Stimulated activated CD4-positive, alpha-beta T cell treated with anti-CD3 and anti-CD28 coated beads, Interleukin-2, amount 100 ng/mL, for 48 hours (primary cell): ENCODE measurements at places on chromosomes 3 and 15.

DNA sequence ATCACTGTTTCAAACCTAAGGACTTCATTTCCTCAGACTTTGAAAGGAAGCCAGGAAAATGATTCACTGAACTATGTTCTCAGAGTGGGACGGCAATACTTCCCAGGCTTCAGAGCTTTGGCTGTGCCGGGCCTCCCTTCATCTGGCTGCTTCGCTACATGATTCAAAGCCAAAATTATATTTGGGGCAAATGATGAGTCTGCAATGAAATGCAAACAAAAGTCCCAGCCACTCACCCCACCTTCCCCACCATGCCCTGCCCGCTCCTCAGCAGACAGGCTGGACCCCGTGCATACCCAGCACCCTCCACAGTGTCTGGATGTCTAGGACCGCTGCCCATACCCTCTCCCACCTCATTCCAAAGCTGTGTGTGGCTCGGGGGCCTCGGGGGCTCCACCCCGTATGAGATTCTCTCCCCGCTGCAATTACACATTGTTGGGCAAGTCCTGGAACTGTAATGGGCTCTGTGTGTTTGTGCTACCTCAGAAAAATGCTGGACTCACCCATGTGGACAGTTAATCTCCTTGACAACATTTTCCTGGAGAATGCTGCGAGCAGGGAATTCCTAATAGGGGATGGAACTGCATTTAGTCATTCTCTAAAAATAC is 32.2 kb downstream of the ATP10A start:
- DNase-seq, result no peak

GRCh38 chr3:62332017-62332416 is 41.3 kb downstream of the FEZF2 start:
- no peak for DNase-seq

- DNase-seq, result no peak
Observed at GRCh38 chr3:132064114-132064513, 29.3 kb upstream of the CPNE4 start.

DNA sequence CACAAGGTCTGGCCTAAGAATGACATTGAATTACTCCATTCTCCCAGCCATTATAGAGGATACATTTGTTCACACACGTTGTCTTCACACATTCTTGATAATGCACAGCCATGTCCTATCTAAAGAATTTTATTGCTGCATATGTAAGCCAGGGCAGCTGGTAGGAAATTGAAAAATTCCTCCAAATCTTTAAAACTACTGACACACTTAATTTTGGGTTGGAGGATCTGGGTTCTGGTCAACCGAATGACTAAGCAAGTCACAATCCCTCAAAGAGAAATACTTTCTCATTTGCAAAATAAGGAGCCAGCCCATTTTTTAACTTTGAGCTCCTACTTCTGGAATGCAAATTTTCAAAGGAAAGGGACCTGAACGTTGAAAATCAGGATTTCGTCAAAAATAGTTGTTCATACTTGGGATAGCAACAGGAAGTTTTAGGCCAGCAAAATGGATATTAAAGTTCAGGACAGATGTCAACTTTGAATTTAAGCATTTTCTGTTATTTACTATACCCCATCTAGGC is 638.3 kb downstream of the NTRK3 start:
- DNase-seq, result no peak

- no peak for DNase-seq
Observed at GRCh38 chr15:99253381-99254090, 2.3 kb downstream of the LRRC28 start.

- DNase-seq, result no peak
Observed at GRCh38 chr15:60972301-60972700, 256.8 kb downstream of the RORA start.

- DNase-seq, result no peak
Observed at GRCh38 chr3:39102504-39103323, 4.7 kb downstream of the GORASP1 start.

GRCh38 chr3:129688271-129688895 is 81.9 kb upstream of the PLXND1 start:
- DNase-seq, result no peak

DNA sequence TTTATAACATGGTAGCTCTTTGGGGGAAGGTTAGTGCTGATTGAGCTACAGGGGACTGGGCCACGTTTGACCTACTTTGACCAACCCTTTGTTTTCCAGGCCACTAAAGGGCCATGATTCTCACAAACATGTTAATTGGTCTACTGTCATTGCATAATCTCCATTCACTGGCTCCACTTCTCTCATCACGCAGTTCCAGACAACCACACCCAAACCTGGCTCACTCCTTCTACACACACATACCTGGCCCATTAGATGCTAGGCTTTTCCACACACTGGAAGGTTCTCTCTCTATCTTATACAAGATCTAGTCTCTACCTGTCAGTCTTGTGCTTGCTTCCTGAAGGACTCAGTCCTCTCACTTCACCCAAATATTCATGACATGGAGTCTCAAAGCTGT is 15.9 kb downstream of the TGM5 start:
- DNase-seq, result no peak

DNA sequence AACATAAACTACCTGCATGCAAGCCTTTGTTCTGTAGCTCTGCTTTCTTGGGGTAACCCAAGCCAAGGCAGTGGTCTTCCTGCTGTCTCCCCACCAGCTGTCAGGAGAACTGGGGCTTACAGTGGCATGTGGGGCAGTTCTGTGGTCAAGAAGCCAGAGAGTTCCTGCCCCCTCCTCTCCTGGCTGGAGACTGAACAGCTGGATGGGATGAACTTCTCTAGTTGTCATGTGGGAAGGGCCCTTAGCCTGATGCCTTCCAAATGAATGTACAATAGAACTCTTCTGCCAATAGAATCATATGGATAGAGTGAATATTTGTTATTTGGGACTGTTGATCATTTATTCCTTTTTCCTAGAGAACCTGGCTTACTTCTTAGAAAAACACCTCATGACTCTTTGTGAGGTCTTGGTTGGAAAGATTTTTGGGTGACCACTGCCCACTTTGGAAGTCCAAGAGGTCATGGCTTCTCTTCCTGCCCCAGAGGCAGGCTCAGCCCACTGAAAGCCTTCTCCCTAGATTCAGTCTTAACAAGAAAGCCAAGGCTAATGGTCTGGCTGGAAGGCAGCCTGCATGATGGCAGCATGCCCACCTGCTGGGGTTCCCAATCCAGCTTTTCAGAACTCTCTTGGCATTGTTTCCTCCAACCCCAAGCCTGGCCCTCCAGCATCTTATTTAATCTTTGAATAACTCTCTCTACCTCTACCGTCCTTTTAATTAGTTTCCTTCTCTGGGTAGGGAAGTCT is 462.9 kb upstream of the PROK2 start:
- no peak for DNase-seq

- DNase-seq, result no peak
Observed at GRCh38 chr3:59777667-59778077, 727.8 kb upstream of the CFAP20DC start.
